ENCODE measurements at places on chromosomes 3 and 15. TPM values are rescaled to one million over a fixed set of nuclear protein-coding genes. Genes with fewer than 3 reads are reported as not detected.

The EMC7 gene
- total RNA-seq = 81.3 TPM

The HIGD2B gene
- not detected for total RNA-seq

The GABRR3 gene
- not detected for total RNA-seq

The MAGI1 gene
- total RNA-seq = 0.69 TPM

The UBAP1L gene
- total RNA-seq = 5.9 TPM

The SAMMSON gene
- not detected for total RNA-seq

The MYZAP gene
- total RNA-seq = not detected

The AGBL1 gene
- not detected for total RNA-seq

The IL5RA gene
- 0.12 TPM for total RNA-seq

The PLSCR2 gene
- not detected for total RNA-seq

The TLR9 gene
- not detected for total RNA-seq

The SLC9C1 gene
- total RNA-seq = not detected

The SSUH2 gene
- total RNA-seq = not detected

The BCHE gene
- not detected for total RNA-seq

The PRTG gene
- total RNA-seq = not detected

The CHRD gene
- not detected for total RNA-seq

The DLL4 gene
- 0.36 TPM for total RNA-seq

The PTPN23 gene
- 35.1 TPM for total RNA-seq

The KIF15 gene
- total RNA-seq = 25.5 TPM

The CPA3 gene
- total RNA-seq = not detected

The CSPG5 gene
- total RNA-seq = 1.4 TPM
